ENCODE measurements at places on chromosomes 7 and 10. TPM values are rescaled to one million over a fixed set of nuclear protein-coding genes. Genes with fewer than 3 reads are reported as not detected.

The SPDYE2 gene
- 0.27 TPM for total RNA-seq

The SLC26A5 gene
- 0.71 TPM for total RNA-seq

The TEX47 gene
- total RNA-seq, result not detected

The LRRC72 gene
- not detected for total RNA-seq

The VWC2 gene
- 3.7 TPM for total RNA-seq

The CALML3 gene
- total RNA-seq, result 0.33 TPM

The BRAT1 gene
- 41.8 TPM for total RNA-seq

The MTURN gene
- 103 TPM for total RNA-seq

The TMUB1 gene
- total RNA-seq, result 21.1 TPM

The OR2A1 gene
- total RNA-seq, result 0.44 TPM

The PTPRN2 gene
- total RNA-seq, result 13.2 TPM

The NMT2 gene
- total RNA-seq, result 35.6 TPM

The LIPN gene
- not detected for total RNA-seq

The TRPV6 gene
- total RNA-seq, result 0.55 TPM

The AOC1 gene
- not detected for total RNA-seq

The GDF2 gene
- not detected for total RNA-seq

The LSM8 gene
- 59.3 TPM for total RNA-seq

The SDK1 gene
- total RNA-seq, result 17.0 TPM

The SLC18A3 gene
- 1.3 TPM for total RNA-seq

The OR9A2 gene
- not detected for total RNA-seq

The OPALIN gene
- not detected for total RNA-seq

The ITIH2 gene
- 2.9 TPM for total RNA-seq

The ADCYAP1R1 gene
- 8.5 TPM for total RNA-seq

The PNLIPRP2 gene
- total RNA-seq, result not detected

The ZNF138 gene
- total RNA-seq, result 53.9 TPM

Data from camera-type eye (tissue), 1 donor.